Uterus (tissue), 4 donors: ENCODE measurements at places on chromosomes 6 and 20. TPM values are rescaled to one million over a fixed set of nuclear protein-coding genes. Genes with fewer than 3 reads are reported as not detected.

DNA sequence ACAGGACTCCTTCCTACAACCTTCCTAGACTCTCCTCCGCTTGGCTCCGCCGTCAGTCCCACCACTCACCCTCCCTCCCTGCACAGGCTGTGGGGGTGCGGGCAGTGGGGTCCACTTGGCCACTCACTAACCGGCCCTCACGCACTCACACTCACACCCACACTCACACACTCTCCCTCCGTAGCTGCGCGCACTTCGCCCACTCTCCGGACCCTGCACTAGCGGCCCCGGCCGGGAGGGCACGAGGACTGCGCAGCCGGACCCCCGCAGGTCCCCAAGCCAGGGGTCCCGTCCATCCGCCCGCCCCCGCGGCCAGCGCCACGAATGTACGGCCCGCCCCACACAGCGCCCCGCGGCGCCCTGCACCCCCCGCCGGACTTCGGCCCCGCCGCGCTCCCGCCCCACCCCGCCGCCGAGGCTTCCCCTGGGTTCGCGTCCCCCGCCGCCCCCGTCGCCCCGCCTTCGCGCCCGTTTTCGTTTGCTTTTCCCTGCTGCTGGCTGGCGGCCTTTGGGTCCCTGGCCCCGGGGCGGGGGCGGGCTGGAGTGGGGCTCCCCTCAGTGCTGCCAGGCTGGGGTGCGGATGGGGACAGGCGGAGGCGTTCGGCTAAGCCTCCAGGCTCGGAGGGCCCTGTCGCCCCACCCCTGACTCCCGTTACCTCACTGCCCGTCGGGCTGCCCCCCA is 23.0 kb upstream of the SLC22A7 start:
- H3K4me1 ChIP-seq, result no peaks in the 10 kb centered on the region
- H3K27ac ChIP-seq, result no peak overlapping the region
- H3K4me3 ChIP-seq, result peak overlapping the region; percentile 6
- no peaks in the 10 kb centered on the region for H3K27me3 ChIP-seq
- DNase-seq, result no peak
- H3K36me3 ChIP-seq, result no peaks in the 10 kb centered on the region

- DNase-seq, result peak; percentile 62
- H3K27ac ChIP-seq, result peak within 1 kb of the TSS; percentile 82
- no peaks in the 10 kb centered on the region for H3K36me3 ChIP-seq
- peak within 1 kb of the TSS; percentile 40 for H3K4me3 ChIP-seq
- H3K4me1 ChIP-seq, result no peaks in the 10 kb centered on the region
Measured at GRCh38 chr6:73452107-73452461, at the start of gene CGAS. TSS of gene CGAS (minus strand) at chr6:73452297. CDS start at chr6:73452181, 116 bp downstream.

DNA sequence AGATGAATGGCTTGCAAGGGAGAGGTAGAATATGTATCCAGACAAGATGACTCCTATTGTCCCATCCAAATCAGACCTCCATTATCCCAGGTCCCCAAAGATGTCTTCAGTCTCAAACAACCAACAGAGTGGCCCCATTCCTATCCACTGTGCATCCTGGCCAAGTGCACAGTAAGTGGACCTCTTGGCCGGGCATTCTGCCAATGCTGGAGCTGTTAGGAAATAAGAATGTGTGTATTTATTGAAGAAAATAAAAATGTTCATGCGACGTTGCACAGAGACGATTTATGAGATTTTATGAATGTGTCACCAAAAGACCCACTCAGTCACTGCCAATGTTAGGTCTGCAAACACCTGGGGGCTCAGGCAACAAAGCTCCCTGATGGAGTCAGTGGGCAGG is 196.0 kb downstream of the MAFB start:
- H3K36me3 ChIP-seq, result no peaks in the 10 kb centered on the region
- no peaks in the 10 kb centered on the region for H3K4me1 ChIP-seq
- no peak overlapping the region for H3K27ac ChIP-seq
- DNase-seq, result peak; percentile 23
- no peak overlapping the region for H3K4me3 ChIP-seq

GRCh38 chr6:118649918-118650581 is 1.3 kb downstream of the CEP85L start:
- no peaks in the 10 kb centered on the region for H3K36me3 ChIP-seq
- no peaks in the 10 kb centered on the region for H3K27me3 ChIP-seq
- H3K4me3 ChIP-seq, result peak overlapping the region; percentile 96
- no peak for DNase-seq
- H3K27ac ChIP-seq, result peak overlapping the region; percentile 99
- H3K4me1 ChIP-seq, result no peaks in the 10 kb centered on the region

Gene SIRPD
- total RNA-seq, result not detected

Gene RAD21L1
- not detected for total RNA-seq

Gene ASIP
- not detected for total RNA-seq

Gene FHL5
- 86.7 TPM for total RNA-seq

Gene YIPF3
- total RNA-seq, result 106 TPM
